Pancreas (tissue), 10 donors: ENCODE measurements at places on chromosomes 1 and 21. TPM values are rescaled to one million over a fixed set of nuclear protein-coding genes. Genes with fewer than 3 reads are reported as not detected.

The NBPF11 gene
- total RNA-seq, result 5.6 TPM

The RGSL1 gene
- not detected for total RNA-seq

The PROK1 gene
- total RNA-seq, result 0.12 TPM

The ZBTB8A gene
- 5.2 TPM for total RNA-seq

The OR2W3 gene
- total RNA-seq, result 0.23 TPM

The REN gene
- total RNA-seq, result not detected

The GBP3 gene
- 3.9 TPM for total RNA-seq

The OR2L2 gene
- total RNA-seq, result not detected

The GSTM4 gene
- total RNA-seq, result 13.4 TPM

The SPRR2A gene
- not detected for total RNA-seq

The IL12RB2 gene
- total RNA-seq, result 5.0 TPM

The GFI1 gene
- total RNA-seq, result 5.6 TPM

The JMJD4 gene
- 9.6 TPM for total RNA-seq

The CYP4B1 gene
- total RNA-seq, result 5.8 TPM

The TRIM17 gene
- total RNA-seq, result 0.38 TPM

The SPATA46 gene
- total RNA-seq, result not detected

The PLEKHM2 gene
- total RNA-seq, result 24.2 TPM

The CLCNKB gene
- total RNA-seq, result 1.6 TPM

The FAM89A gene
- 8.9 TPM for total RNA-seq

The CDA gene
- not detected for total RNA-seq

GRCh38 chr21:18138507-18138906, 106.1 kb upstream of the CHODL start:
- no peak for DNase-seq

DNA sequence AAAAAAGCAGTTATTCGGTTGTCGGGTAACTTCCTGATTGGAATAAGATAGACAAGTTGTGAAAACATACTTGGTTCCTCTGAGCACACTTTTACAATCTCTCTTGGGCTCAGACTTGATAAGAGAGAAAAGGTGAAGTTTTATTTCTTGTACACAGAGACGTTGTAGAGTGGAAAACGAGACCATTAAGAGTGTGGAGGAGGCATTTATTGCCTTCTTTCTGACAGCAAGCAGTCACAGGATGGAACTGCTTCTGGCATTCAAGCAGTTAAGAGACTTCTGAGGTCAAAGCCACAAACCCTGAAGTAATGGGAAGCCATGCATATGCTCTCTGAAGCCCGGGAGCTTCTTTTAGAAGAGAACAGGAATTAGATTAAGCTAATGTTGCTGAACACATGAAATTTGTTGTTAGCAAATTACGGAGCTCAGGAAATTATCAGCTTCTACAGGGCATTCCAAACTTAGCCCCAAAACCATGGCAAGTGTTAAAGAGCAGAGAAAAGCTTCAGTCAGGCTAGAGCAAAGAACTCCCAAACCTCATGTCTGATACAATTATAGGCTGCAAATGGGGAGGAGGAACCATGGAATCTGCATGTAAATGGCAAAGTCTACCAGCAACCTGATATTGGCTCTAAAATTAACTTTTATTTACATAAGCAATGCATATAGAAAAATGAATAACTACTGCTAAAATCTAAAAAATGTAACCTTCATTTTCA, 26.0 kb downstream of the S1PR1 start:
- DNase-seq, result no peak

- DNase-seq, result no peak
Measured at GRCh38 chr1:52145137-52145536, 3.2 kb downstream of the ZFYVE9 start.

- no peak for DNase-seq
Measured at GRCh38 chr1:106889583-106889982, 166.9 kb upstream of the PRMT6 start.

DNA sequence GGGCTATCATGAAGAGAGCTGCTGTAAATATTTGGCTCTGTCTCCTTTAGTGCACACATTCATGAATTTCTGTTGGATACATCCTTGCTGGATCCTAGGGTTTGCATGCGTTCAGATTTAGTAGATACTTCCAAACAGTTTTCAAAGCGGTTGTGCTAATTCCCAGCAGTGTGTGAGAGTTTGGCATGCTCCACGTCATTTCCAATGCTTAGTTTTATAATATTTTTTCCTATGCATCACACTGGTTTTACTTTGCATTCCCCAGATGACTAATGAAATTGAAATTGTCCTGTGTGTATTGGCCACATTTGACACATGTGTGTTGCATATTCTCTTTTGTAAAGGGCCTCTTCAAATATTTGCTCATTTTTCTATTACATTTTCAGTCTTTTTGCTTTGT, 18.5 kb upstream of the AADACL3 start:
- no peak for DNase-seq

- DNase-seq, result no peak
Measured at GRCh38 chr1:177786176-177786745, 183.6 kb downstream of the SEC16B start.

GRCh38 chr1:154548028-154548427, 10.4 kb downstream of the UBE2Q1 start:
- DNase-seq, result no peak

DNA sequence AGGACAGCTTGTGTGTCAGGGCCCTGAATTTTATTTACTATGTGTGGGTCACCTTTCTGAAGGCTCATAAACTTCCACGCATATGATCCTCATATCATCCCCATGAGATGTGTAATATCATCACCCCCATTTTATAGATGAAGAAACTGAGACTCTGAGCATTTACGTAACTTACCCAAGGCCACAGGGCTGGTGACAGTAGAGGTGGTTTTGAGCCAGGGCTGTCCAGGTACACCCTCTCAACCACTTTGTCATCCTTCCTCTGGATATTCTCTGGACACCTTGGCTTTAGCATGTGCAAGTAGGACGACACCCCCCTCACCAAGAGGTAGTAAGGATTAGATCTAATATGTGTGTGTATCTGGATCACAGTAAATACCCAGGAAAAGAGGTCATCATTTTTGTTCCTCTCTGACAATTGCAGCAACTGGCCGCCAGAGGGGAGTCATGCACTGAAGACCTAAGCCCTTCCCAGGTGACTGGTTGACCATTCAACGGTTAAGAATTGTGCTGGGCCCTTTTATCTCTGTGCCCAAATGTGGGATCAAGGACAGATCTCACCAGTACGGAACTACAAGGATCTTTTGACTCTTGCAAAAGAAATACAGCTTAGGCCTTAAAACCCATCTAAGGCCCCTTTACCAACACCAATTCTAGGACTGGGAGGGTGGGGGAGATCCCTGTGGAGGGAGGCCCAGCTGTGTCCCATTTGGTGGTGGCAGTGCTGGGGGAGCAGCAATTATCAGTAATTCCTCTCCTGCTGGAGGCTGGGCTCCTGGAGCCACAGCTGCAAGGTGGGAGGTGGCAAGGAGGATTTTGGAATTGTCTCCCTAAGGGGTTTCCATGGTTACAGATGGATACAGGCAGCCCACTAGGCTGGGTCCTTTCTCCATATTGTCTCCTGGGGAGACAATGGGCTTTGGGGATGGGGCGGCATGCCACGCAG, 13.7 kb upstream of the E2F2 start:
- peak; percentile 62 for DNase-seq

- no peak for DNase-seq
Measured at GRCh38 chr1:165897326-165898303, 70.2 kb downstream of the UCK2 start.

GRCh38 chr21:18840239-18840638, 436.7 kb upstream of the TMPRSS15 start:
- no peak for DNase-seq

DNA sequence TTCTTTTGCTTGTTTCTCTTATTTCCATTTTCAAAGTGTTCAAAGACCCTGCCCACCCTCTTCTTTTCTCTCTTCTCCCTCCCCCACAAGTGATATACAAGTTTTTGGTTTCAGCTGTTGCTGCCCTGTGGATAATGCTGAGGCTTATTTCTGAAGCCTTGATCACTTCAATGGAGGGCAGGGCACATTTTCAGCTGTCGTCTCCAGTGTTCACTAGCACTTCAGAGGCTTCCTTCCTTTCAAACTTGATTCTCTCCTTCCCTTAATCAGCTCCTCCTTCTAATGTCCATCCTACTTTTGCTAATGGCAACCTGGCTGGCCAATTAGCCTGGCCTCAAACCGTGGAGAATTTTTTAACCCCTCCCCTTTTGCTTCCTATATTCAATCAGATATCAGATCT, 435.7 kb upstream of the RUNX1 start:
- no peak for DNase-seq

- peak; percentile 94 for DNase-seq
Measured at GRCh38 chr1:17125756-17126237, 6.5 kb upstream of the PADI2 start.

GRCh38 chr1:97562081-97562480, 358.8 kb downstream of the DPYD start:
- DNase-seq, result no peak

DNA sequence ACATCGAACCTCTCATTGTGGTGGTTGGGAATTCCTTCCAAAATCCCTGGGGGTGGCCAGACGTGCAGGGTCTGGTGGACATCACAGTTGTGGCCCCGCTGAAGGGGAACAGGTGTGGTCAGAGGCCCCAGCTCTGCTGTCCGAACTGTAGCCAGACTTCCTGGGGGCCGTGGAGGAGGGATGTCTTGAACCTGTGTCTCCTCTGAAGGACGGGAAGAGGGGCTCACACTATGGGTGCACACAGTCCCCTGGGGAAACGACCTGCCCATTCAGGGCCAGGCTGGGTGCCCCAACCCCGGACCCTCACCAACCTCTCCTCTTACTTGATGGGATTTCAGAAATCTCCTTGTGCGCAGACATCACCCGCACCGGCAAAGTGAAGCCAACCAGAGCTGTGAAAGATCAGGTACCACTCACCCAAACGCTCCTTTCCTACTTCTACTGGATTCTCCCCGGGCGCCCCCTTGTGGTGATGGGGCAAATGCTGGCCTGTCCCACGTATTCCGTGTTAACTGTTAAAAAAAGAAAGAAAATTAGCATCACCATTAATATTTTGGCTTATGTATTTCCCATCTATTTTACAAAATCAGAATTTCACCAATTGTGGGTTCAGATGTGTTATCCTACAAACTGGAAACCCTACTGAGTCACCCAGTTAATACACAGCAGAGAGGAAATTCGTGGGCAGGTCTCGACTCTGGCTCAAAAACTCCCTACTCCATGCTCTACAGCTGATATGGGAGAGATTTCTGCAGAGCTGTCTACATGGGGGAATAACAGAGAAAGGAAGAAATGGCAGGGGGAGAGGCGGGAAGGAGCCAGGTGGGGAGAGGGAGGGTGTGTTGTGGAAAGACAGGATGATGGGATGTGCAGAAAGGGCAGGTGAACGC, 28.1 kb downstream of the PADI4 start:
- peak; percentile 47 for DNase-seq

GRCh38 chr1:209815931-209816341, 10.0 kb upstream of the IRF6 start:
- no peak for DNase-seq

- no peak for DNase-seq
Measured at GRCh38 chr1:11661103-11661502, 2.9 kb upstream of the FBXO6 start.

DNA sequence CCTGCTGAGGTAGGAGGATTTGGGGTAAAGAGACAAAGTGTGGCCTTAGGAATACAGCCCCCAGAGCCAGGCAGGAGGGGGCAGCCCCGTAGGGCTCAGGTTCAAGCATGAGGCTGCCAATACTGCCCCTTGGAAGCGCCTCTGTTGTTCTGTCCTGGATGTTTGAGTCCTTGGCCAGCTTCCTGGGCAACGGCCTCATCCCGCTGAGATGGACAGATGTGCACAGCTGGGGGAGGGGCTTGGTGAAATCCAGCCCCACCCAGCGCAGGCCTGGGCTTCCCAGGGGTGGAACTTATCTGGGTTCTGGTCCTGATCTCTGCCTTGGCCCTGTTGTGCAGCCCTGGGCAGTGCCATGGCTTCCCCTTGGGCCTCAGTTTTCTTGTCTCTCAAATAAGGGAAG, 34.8 kb upstream of the MAN1C1 start:
- DNase-seq, result peak; percentile 41

- DNase-seq, result no peak
Measured at GRCh38 chr1:41003127-41003639, 18.3 kb downstream of the SLFNL1 start.
